ENCODE measurements at places on chromosomes 4 and X.

- DNase-seq = no peak
These were observed 191.8 kb downstream of the ADAM29 start for GRCh38 chr4:175109933-175110332.

- DNase-seq = no peak
These were observed 11.4 kb downstream of the FRAS1 start for GRCh38 chr4:78068481-78068880.

GRCh38 chrX:125150231-125150630 lies 169.4 kb upstream of the TEX13C start:
- DNase-seq = no peak

- no peak for DNase-seq
These were observed 24.2 kb downstream of the RASSF6 start for GRCh38 chr4:73596001-73596400.

DNA sequence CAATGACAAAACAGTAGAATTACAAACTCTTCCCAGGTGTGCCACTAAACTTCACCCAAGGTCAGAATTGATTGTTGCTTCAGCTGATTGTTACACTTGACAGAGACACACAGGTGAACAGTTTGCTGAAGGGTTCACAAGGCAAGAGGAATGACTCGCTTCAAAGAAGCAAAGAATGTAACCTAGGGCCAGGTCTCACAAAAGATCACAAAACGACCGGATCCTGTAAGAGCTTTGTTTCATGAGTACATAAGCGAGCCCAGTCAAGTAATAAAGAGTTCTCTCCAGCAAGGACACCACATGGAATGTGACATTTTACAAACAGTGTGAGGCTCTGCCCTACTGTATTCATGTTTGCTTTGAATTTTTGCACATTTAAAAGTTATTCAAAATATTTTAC lies 9.1 kb downstream of the LNX1 start:
- no peak for DNase-seq

GRCh38 chr4:100848841-100849240 lies 331.0 kb upstream of the EMCN start:
- DNase-seq = no peak

GRCh38 chrX:143466130-143466529 lies 51.1 kb downstream of the SPANXN3 start:
- DNase-seq = no peak

DNA sequence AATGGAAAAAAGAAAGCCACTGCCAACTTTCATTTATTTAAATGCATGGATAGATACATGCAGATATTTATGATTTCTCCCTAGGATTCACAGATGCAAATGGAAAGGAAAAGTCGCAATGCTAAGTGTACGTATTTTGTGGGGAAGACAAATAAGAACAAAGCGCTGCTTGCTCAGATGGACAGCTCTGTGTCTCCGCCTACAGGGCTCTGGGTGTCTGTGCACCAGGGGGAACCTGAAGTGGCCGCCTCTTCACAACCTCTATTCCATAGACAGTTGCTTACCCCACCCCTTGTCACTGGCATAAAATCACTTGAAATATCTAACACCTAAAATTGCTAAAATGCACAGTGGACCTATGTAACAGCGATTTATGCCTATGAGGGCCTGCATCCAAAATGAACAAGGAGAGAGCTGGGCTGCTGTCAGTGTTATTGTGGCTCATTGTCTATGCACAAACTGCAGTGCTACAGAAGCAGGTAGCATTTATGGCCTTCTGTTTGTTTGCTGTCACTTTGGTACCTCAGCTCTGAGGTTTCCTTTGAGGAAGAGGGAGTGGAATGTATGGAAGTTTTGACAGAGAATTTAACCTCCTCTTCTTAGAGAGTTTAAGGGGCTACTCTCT lies 58.6 kb upstream of the PAGE1 start:
- peak; percentile 2 for DNase-seq

DNA sequence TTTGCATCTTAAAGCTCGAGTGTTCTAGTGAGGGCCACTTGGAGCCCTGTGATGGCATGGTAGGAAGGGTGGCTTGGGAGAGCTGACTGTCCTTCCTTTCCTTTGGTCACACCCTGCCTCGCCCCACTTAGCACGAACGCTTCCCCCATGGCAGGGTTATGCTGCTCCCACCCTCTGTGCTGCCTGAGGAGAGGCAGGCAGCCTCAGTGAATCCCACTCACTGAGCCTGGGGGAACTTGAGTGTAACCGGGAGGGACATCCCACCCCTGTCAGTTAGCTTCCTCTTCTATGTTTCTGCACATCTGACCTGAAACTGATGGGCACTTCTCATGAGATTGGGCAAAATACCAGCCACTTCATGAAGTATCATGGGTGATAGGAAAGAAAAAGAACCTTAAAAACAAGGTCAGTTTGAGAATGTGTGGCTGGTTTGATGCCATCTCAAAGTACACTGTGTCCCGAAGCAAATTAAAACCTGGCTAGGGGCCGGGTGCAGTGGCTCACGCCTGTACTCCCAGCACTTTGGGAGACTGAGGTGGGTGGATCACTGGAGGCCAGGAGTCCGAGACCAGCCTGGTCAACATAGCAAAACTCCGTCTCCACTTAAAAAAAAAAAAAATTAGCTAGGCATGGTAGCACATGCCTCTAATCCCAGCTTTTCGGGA lies 10.1 kb downstream of the TKTL1 start:
- DNase-seq = no peak

- DNase-seq = no peak
These were observed 5.0 kb downstream of the HPSE start for GRCh38 chr4:83329521-83330110.

GRCh38 chr4:153019906-153020305 lies 83.8 kb downstream of the FHDC1 start:
- no peak for DNase-seq

DNA sequence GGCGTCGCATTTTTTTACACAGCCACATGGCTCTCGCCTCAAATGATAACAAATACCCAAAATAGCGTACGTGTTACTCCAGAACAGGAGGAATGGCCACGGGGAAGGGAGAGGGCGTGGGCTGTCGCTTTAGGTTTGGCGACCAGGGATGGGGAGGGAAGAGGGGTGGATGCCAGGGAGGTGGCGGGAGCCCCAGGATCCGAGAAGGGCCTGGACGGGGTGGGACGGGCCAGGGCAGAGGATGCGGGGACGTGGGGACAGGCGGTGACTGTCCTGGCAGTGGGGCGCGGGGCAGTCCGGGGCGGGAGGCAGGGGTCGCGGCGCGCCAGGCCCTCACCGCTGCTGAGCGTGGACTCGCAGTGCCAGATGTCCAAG lies 631 bp downstream of the TMEM47 start:
- no peak for DNase-seq

DNA sequence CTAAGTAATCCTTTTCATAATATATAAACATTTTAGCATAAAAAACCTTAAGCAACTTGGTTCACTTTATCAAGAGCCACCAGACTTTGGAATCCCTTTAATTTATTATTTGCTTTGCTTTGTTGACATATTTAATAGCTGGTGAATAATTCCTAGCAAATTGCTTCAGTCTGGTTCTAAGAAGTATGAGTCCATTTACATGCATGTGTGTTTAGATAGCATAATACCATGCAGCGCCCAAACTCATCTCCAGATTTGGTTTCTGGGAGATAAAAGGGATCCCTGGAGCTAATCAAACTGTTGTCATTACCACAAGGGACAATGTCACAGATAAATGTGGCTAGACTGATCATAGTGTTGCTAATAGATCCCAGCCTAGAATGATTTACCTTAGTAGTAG lies 111.8 kb downstream of the TMEM144 start:
- DNase-seq = no peak

DNA sequence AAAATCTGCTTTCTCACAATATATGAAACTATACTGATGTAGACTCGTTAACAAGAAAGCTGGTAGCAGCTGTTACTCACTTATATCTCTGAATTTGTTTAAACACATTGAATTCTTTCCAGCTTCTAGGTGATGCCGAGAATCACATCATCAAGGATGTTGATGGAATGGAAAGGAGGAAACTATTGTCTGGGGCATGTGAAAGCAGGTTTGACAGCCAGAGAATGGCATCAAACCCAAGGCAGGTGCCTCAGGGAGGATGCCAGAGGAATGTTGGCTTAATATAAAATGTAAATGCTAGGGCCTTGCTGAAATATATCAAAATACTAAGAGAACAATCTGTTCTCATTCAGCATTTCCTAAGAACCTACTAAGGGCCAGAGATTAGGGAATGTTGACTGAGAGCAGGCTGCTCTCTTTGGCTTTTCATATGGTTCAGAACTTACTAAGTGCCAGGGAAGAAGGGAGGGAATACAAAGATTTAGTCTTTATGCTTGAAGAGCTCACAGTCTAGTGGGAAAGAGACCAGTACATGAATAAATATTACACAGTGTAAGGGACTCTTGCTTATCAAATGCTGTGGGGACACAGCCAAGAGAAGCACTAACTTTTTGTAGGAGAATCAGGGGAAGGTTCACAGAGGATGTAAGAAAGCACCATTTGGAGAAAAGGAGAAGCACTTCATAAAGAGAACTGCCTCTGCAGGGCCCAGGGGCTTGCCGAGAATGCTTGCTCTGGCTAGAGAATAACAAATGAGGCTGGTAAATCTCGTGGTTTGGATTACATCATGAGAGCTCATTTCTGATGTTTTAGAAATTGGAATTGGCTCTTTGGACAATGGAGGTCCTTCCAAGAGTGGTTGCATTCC lies 14.7 kb downstream of the SLIT2 start:
- DNase-seq = no peak

GRCh38 chrX:2707334-2707760 lies 16.3 kb downstream of the CD99 start:
- peak; percentile 57 for DNase-seq

DNA sequence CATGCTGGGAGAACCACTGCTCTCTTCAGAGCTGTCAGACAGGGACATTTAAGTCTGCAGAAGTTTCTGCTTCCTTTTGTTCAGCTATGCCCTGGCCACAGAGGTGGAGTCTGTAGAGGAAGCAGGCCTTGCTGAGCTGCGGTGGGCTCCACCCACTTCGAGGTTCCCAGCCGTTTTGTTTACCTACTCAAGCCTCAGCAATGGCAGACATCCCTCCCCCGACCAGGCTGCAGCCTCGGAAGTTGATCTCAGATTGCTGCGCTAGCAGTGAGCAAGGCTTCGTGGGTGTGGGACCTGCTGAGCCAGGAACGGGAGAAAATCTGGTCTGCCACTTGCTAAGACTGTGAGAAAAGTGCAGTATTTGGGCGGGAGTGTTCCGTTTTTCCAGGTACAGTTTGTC lies 118.9 kb downstream of the SLC10A6 start:
- no peak for DNase-seq

DNA sequence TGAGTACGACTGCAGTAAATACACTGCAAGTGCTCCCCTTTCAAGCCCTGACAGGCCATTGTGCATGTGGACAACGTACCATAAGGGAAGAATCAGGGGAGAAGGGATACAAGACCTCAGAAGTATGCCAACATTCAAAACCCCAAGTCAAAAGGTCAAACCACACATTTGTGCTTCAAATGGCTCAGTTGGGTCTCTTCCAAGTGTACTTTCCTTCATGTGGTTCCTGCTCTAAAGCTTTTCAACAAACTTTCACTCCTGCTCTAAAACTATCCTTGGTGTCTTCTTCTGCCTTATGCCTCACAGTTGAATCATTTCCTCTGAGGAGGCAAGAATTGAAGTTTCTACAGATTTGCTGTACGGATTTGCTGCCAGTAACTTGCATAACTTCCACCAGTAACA lies 305.7 kb upstream of the SLIT2 start:
- peak; percentile 67 for DNase-seq

GRCh38 chrX:29926659-29927058 lies 288.7 kb upstream of the MAGEB2 start:
- DNase-seq = no peak

DNA sequence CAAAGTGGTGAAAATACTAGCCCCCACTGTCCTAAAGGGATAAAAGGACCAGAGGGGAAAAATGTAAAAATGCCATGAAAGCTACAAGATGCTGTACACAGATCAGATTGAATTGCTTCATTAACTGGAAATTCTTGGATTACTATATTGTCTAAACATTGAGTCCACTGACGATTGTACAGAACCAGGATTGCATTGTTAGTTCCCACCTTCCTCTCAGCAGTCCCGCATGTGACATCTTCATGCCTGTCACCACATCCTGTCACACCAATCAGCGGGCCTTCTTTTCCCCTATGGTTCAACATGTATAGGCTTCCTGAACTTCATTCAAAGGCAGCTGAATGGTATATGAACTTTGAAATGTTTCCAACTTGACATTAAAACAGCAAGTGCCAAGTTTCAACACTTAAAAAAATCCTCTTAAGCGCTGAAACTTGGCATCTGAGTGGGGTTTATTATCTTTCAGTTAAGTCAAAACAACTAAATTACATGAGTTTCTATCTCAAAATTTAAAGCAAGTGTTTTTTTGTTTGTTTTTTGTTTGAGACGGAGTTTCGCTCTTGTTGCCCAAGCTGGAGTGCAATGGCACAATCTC lies 24.6 kb downstream of the ZRSR2 start:
- DNase-seq = no peak

- no peak for DNase-seq
These were observed 136.0 kb upstream of the PABPC4L start for GRCh38 chr4:134337574-134337973.

DNA sequence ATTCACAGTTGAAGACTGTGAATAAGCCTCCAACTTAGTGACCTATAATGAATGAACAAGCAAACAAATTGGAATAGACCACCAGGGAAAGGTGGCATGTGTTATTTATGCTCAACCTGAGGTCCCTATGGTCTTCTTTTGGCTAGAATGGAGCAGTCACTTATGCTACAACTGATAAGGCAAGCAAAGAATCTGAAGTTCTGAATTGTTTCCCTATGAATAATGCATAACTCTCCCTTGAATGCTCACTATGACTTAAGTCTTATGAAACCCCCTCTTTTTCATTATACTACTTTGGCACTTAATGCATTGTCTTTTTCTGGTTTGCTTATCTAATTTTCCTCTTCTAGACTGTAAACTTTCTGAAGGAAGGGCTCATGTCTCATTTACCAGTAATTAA lies 2.6 kb downstream of the GIMD1 start:
- DNase-seq = no peak

DNA sequence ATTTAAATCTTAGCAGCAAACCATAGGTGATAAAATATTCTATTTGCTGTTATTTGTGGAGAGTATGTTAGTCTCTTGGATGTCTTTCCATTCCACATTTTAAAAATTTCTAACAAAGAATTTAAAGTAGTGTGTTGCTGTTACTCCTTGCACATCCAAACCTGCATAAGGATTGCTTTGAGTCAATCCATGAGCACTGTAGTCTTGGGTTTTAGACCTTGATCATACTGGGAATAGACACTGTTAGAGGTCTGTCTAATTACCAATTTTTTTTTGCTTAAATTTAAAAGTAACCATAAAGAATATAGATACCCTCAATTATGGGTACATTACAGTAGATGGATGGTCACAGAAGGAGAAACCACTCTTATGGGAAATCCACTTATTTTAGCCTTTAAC lies 1.5 kb downstream of the AFP start:
- DNase-seq = no peak

- no peak for DNase-seq
These were observed 159.1 kb upstream of the PSAPL1 start for GRCh38 chr4:7593646-7594412.

GRCh38 chrX:16920075-16920474 lies 26.4 kb upstream of the REPS2 start:
- no peak for DNase-seq

GRCh38 chr4:110188113-110188512 lies 10.3 kb downstream of the ELOVL6 start:
- no peak for DNase-seq

GRCh38 chr4:108937066-108937465 lies 174.2 kb upstream of the ETNPPL start:
- no peak for DNase-seq

- DNase-seq = no peak
These were observed 287.0 kb upstream of the TET2 start for GRCh38 chr4:104859601-104860237.

- DNase-seq = no peak
These were observed 207.8 kb downstream of the ADGRL3 start for GRCh38 chr4:61407642-61408618.

GRCh38 chr4:14289708-14290107 lies 662.2 kb upstream of the BOD1L1 start:
- DNase-seq = no peak
